ENCODE measurements at places on chromosomes 5 and 9. TPM values are rescaled to one million over a fixed set of nuclear protein-coding genes. Genes with fewer than 3 reads are reported as not detected.

The GARIN3 gene
- total RNA-seq: not detected

The GPR151 gene
- total RNA-seq: not detected

The ZNF366 gene
- total RNA-seq: 8.0 TPM

The PCDH12 gene
- total RNA-seq: 9.2 TPM

The DBH gene
- total RNA-seq: not detected

The TPRN gene
- total RNA-seq: 19.0 TPM

The KLHL3 gene
- 22.3 TPM for total RNA-seq

The FAM174A gene
- 14.4 TPM for total RNA-seq

The FST gene
- total RNA-seq: 5.8 TPM

The AMACR gene
- total RNA-seq: 5.5 TPM

- no peak for DNase-seq
These were observed 161.9 kb downstream of the PPP2R2B start for GRCh38 chr5:146716636-146717035.

- peak; percentile 64 for DNase-seq
These were observed 23.1 kb upstream of the CNOT6 start for GRCh38 chr5:180470966-180471582.

DNA sequence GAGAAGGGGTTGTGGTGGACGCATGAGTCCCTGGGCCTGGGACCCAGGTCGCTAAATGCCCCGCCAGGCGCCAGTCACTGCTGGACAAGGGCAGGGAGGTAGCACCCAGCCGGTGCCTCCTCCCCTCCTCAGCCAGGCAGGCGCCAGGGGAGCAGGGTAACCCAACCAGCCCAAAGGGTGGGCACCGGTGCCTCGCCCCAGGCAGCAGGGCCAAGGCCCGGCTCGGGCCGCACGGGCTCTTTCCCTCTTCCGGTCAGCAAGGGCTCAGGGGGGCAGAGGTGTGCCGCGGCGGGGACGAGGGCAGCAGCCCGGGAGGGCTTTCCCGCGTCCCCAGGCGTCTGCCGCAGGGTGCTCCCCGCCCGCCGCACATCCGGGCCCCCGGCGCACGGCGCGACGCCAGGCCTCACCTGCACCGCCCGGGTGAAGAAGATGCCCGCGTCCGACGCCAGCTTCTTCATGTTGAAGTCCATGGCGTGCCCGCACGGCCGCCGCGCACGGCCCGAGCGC, 393 bp downstream of the SH3GLB2 start:
- no peak for DNase-seq

- DNase-seq: no peak
These were observed 159.3 kb downstream of the SYK start for GRCh38 chr9:90960941-90961340.

GRCh38 chr5:113330533-113331208, 104.1 kb downstream of the TSSK1B start:
- DNase-seq: peak; percentile 73

- no peak for DNase-seq
These were observed 144.0 kb upstream of the RPS23 start for GRCh38 chr5:82422001-82422740.

GRCh38 chr9:125745018-125745417, 2.2 kb upstream of the PBX3 start:
- no peak for DNase-seq

DNA sequence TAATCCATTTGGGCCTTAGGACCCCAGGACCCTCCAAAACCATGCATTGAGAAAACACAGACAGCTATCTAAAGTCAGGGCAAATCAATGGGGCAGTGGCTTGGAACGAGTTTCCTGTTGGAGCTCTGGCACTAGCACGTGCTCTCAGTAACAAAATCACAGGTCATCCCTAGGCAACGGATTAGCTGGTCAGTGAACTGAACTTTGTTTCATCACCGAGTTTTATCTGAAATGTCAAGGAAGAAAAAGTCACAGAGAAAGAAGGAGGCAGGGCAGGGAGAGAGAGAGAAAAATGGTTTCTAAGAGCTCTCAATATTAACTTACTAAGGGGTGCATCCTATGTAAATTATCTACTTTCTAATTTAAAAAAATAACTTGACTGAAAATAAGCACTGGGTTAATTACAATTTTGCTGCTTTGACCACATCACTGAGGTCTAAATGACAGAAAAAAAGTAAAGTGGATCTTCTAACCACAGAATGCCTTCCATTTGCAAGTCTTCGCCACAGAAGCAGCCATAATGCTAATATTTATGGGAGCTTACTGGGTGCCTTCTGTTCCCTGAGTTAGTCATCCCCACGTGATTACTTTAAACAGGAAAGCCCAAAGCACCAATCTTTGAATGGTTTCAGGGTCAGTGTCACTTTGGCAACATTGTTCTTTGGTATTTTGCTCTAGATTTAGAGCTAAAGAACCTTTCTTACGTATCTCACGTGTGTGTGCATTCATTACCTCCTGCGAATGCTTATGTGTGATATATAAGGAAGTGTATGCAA, 503.9 kb downstream of the RASEF start:
- no peak for DNase-seq

GRCh38 chr5:58122157-58122556, 337.7 kb downstream of the PLK2 start:
- DNase-seq: no peak

GRCh38 chr5:10278658-10279279, 28.7 kb downstream of the CCT5 start:
- DNase-seq: no peak

- no peak for DNase-seq
These were observed 4.0 kb upstream of the ATP6V1G1 start for GRCh38 chr9:114583371-114584155.

DNA sequence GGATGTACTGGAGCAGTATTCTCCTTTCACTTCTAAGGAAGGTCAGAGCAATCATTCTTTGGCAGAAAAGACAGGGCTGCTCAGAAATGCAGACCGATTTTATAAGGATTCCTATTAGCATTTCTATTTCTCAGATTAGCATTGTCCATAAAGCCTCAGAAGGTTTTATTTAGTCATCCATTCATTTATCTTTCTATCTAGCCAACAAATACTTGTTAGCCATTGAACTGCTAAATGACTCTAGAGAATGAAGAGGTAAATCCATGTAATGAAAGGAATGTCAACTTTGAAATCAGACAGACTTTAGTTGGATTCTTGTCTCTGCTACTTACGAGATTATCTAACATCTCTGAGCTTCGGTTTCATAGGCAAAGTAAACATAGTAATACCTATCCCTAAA, 165.2 kb downstream of the SLC25A46 start:
- DNase-seq: no peak

GRCh38 chr9:16687678-16688369, 182.6 kb downstream of the BNC2 start:
- no peak for DNase-seq

DNA sequence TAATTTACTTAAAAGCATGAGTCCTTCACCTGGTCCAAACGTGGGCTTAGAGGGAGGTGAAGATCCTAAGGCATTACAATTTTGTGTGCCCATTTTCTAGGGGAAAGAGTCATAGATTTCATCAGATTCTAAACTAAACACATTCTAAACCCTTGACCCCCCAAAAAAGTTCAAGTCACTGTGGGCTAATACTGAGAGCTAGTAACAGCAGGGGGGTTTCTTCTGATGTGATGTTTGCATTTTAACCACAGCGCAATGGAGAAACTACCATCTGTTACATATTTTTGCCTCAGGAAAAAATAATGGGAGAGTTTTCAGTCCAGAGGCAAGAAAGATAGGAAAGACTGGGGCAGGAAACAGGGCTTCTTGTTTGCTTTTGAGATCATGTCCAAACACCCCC, 110.8 kb upstream of the SLC1A3 start:
- DNase-seq: no peak

DNA sequence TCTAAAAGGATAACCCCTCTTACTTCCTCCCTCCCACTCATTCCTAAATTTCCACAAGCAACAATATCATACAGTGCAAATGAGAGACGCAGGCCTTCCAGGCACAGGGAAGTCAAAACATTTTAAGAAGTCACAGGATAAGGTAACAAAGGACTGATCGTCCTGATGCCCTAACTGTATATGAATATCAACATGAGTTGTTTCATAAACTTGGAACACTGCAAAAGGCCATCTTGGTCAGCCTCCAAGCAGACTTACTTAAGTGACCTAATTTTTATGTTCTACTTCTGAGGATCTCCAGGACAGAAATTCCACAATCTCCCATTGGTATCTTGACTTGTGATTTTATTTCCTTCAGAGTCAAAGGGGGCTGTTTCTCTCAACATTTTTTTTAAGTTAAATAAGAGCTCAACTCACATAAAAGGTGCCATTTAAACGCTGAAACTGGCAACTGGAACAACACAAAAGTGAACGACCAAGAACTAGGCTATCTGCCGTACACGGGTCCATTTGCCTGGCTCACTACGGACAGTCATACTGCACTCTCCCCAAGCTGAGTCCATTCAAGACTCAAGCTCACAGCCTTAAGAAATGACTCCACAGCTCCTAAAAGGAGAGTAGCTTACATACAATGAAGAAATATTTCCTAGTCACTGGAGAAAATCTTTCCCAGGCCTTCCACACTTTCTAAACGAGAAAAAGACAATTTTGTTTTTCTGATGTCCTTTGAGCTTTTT, 71.3 kb downstream of the LHFPL2 start:
- no peak for DNase-seq

- DNase-seq: peak; percentile 74
These were observed 26.6 kb downstream of the NEK6 start for GRCh38 chr9:124284237-124284831.

- DNase-seq: no peak
These were observed 43.2 kb downstream of the NPR3 start for GRCh38 chr5:32754284-32754683.

- no peak for DNase-seq
These were observed 41.5 kb upstream of the FSD1L start for GRCh38 chr9:105406369-105406768.

DNA sequence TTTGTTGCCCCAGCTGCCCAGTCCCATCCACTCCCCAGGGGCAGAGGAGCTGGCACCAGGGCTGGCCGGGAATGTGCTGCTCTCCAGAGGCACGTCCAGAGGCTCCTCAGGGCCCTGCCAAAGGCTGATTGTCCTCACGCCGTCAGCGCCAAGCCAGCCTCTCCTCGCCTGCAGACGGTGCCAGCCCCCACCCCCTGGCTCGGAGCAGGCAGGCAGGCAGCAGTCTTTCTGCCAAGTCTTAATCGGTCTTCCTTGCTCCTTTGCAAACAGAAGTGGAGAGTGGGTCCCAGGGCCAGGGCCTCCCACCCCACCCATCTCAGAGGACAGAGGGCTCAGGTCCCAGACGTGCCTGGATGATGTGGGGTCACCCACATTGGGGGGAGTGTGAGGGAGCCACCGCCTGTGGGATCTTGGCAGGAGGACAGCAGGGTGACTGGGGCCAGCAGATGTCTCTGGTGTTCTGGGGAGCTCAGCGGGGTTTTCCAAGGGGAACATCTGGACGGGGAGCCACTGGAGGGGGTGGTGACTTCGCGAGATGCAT, 36.3 kb downstream of the FAM163B start:
- DNase-seq: peak; percentile 89

DNA sequence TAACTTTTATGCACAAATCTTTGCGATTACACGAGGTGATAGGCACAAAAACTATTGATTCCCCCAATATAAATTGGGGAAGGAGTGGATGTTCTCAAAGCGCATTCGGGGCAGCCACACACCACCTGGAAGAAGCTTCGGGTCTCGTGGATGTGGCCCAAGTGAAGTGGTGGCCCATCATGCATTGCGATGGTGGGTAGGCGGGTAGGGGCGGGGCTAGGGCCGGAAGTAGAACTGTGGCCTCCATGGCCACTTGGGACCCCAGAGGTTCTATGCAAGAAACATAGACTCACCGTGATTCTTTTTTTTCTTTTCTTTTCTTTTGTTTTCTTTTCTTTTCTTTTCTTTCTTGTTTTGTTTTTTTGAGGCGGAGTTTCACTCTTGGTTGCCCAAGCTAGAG, 86.4 kb upstream of the SLC44A1 start:
- no peak for DNase-seq
